Stimulated activated CD4-positive, alpha-beta T cell treated with anti-CD3 and anti-CD28 coated beads, Interleukin-1b, Interleukin-23, amount 100 ng/mL, for 4 hours (primary cell): ENCODE measurements at places on chromosomes 6 and 20.
A peak's percentile ranks its signal among the peaks of the same experiment; 100 is the strongest.

DNA sequence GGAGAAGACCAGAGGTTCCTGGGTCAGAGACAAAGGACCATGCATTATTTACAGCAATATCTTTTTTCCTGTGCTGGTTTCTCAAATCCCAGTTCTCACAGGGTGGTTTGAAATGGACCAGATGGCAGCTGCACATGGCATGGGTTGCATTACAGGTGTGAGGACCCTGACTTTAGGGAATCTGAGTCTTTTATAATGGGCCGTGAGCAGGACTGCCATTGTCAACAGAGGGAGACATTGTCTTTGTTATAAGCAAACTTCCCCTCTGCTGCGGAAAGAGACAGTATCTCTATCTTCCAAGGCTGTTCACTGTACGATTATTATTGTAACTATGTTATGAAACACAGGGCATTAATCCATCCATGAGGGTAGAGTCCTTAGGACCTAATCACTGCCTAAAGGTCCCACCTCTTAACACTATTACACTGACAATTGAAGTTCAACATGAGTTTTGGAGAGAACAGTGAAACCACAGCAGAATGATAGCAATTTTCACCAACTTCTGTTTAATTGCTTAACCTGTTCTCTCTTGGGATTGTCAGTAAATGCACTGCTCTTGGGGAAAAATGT is 156.1 kb upstream of the AGPAT4 start:
- DNase-seq = no peak

DNA sequence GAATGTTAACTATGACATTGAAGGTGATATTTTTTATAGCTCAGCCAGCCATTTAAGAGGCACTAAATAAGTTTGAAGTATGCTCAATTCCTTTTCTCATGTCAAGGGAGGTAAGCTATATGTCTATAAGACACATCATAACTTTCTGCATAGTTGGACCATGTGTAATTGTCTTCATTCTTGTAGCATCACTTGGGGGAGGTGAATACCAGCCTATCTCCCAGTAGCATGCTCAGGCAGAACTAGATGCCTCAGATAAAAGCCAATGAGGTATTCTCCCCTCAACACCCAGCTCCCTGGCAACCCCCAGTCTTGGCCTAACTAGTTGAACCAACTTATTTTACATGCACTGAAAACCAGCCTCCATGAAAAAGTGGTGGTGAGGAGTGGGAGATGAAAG is 158.3 kb upstream of the JAG1 start:
- no peak for DNase-seq

- DNase-seq = no peak
Measured at GRCh38 chr6:147132889-147133288, 71.3 kb upstream of the STXBP5 start.

DNA sequence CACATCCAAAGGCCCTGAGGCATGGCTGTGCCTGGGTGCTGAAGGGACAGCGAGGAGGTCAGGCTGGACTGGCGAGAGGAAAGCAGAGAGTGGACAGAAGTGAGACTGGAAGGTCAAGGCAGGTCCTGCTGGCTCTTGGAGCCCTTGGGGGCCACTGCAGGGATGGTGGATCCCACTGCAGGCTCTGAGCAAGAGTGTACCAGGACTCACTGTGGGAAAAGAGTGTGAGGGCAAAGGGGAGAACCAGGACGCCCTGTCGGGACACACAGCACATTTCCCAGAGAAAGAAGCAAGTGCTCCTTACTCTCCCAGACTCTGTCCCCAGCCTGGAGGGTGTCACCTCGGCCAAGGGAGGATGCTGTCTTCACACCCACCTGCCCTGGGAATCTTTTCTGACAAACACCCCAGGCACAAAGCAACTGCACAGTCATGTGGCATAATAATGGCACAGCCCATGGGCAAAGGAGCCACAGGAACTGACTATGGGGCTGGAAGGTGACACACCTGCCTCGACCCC is 172.3 kb upstream of the CST7 start:
- DNase-seq = no peak

- DNase-seq = no peak
Measured at GRCh38 chr20:31604567-31605030, 490 bp upstream of the ID1 start.

DNA sequence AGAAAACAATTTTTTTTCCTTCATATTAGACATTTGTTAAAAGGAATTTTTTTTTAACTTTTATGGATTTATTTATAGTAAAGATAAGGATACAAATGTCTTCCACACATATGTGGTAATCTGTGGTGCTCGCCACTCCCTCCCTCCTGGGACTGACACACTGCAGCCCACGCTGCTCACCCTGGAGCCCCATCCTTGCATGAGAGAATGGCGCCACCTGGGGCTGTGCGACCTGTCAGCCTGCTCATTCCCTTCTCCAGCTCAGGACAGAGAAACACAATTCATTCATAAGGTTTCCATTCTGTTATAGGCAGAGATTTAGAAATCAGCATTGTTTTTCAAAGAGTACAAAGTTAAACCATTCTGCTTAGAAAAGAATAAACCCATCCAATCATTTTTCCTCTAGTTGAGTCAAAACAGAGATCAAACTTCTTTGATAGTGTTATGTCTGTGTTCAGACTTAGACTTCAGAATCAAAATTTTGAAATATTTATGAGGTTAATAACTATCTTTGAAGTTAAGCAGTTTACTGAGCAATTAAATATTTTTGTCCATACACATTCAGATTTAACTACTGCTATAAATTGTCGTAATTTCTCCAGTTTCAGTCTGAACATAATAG is 42.8 kb upstream of the DYNLRB1 start:
- peak; percentile 13 for DNase-seq

DNA sequence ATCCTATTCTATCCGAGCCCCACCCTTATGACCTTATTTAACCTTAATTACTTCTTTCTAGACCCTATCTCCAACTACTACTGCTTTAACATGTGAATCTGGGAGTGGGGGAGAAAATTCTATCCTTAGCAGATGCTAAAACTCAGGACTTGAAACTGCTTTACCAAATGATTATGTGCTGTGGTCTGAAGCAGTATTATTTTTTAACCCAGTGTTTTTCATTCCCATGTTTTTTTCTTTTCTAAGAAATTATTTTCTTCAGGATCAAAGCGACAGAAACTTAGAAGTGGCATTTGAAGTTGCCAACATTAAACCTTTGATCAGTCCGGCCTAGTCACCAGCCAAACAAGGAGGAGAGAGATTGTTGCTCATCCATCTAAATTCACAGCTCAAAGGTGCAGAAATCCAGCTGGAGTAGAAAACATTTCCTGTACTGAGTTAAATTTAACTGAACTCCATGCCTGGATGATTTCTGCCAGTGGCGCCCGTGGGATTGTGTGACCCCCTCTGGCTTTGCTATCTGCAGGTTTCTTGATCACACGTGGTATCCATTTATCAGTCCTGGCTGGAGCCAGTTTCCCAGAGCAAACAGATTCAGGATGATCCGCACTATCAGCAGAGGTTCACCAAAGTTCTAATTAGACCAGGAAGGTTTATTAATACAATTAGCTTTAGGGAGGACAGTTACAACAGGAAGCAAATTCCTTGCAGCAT is 300.5 kb downstream of the PLCB1 start:
- no peak for DNase-seq

GRCh38 chr6:125379174-125379573 is 77.4 kb upstream of the HDDC2 start:
- no peak for DNase-seq

GRCh38 chr20:4082406-4083097 is 67.2 kb upstream of the RNF24 start:
- DNase-seq = peak; percentile 7

DNA sequence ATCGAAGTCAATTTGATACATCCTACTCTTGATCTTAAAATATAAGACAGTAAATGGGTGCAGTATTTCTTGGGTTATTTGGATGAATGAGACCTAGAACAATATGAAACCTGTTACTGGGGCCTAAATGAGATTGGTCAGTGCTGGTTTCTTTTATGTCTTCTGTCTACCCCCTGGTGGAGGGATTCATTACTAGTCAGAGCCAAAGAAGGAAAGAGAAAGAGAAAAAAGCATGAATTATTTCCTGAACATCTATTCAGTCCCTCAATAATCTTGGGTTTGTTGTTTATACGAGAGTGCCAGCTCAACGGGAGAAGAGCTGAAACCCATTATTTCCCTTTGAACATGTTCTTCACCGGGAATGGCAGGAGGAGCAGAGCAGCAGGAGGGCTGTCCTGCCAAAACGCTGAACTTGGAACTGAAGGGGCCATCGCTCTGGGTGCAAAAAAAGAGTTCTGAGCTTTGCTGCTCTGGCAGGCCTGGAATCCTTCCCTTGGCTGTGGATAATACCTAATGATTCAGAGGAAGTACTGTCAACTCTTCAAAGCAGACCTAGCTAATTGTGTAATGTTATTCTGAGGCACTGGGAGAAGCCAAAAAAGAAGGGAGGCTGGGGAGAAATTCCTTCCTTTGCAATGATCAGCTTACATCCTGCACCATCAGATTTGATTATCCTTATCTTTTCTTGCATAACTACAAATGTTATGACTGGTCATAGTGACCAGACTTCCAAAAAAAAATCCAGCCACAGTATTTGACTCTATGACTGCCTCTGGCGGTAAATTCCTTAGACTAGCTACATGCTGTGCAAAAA is 72.0 kb downstream of the BLOC1S5 start:
- no peak for DNase-seq

DNA sequence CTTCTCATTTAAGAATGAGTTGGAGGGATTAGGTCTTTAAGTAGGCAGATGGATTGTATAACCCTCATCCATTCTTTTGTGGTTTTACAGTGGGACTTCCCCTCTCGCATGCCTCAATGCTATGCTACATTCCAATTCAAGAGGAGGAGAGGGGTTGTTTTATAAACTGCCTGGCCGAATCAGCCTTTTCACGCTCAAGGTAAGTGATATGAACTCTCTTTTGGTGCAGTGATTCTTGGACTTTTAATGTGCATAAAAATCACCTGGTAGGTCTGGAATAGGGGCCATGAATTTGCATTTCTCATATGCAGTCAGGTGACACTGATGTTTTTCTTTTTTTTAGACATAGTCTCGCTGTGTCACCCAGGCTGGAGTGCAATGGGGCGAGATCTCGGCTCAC is 10.8 kb downstream of the ASXL1 start:
- DNase-seq = no peak

- DNase-seq = no peak
Measured at GRCh38 chr6:150601439-150601838, 1.8 kb downstream of the PLEKHG1 start.

- no peak for DNase-seq
Measured at GRCh38 chr6:6919173-6919572, 188.6 kb upstream of the RREB1 start.

DNA sequence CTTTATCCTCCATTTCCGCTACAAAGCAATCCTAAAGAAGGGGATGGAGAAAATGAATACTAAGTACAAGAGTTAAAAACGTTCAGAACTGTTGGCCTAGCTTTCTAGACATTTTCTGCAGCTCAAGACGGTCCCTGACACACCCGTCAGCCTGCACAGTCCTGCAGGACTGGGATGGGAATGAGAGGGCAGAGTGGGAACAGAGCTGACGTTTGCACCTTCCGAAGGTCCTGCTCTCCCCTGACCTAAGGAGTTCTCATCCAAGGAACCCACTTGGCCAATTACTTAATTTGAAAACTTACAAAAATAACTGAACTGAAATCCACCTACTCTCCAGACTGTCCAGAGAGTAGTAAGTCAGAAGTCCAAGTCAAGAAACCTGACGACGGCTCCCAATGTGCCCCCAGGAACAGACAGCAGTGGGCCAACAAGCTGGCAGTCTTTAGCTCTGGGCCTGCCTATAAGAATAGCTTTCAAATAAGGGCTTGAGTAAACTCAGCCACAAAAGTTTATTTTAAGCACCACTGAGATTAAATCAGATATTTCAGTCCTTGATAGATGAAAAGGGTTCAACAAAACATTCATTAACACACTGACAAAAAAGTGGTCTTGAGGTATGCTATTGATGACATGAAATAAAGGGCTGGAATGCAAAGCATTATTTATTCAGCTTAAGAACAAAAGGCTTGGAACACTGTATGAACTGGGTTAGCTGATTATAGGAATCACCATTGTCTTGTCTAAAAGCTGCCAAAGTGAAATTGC is 76.8 kb downstream of the CNKSR3 start:
- DNase-seq = no peak

- no peak for DNase-seq
Measured at GRCh38 chr6:170037541-170038250, 253.2 kb downstream of the DLL1 start.

- DNase-seq = no peak
Measured at GRCh38 chr6:75830959-75831885, 82.2 kb downstream of the MYO6 start.

- no peak for DNase-seq
Measured at GRCh38 chr6:127547215-127547614, 28.1 kb upstream of the MTCL3 start.

DNA sequence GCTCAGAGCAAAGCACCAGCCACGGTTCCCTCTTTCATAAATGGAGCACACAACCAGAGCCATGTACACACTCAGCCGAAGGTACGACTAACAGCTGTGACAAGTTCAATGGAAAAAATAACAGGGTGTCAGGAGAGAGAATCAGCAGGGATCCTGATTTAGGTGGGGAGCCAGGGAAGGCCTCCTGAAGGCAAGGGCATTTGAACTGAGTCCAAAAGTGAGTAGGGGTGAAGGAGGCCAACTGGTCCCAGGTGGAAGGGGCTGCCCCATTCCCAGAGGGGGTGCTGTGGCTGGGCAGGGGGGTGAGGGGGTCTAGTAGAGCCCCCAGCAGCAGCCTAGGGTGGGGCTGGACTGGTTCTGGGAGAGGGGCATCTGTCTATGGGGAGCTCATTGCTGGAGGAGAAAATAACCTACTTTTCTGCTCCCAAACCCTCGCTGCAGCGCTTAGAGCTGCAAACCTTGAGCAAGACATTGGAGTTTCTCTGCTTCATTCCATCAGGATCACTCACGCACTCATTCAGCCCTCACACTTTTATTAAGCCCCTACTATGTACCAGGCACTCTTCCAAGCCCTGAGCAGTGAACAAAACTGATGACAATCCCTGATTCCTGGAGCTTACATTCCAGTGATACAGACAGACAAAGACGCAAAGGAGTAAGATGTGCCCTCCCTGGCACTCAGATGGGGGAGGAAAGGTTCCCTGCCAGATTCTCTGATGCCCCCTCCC is 113.5 kb downstream of the TOX2 start:
- DNase-seq = no peak

- no peak for DNase-seq
Measured at GRCh38 chr6:163291622-163292021, 122.9 kb upstream of the QKI start.
